Body of pancreas (tissue), 4 donors: ENCODE measurements at places on chromosomes 7 and 10.

- no peak for DNase-seq
Observed at GRCh38 chr7:57348646-57349269, 101.2 kb upstream of the ZNF716 start.

- DNase-seq = no peak
Observed at GRCh38 chr10:97762056-97762455, 9.7 kb downstream of the SFRP5 start.

GRCh38 chr10:132229834-132230556, 43.2 kb downstream of the DPYSL4 start:
- peak; percentile 13 for DNase-seq

- DNase-seq = peak; percentile 20
Observed at GRCh38 chr10:110629680-110630191, 14.4 kb upstream of the RBM20 start.

GRCh38 chr7:8500286-8500685, 66.9 kb downstream of the NXPH1 start:
- DNase-seq = no peak

DNA sequence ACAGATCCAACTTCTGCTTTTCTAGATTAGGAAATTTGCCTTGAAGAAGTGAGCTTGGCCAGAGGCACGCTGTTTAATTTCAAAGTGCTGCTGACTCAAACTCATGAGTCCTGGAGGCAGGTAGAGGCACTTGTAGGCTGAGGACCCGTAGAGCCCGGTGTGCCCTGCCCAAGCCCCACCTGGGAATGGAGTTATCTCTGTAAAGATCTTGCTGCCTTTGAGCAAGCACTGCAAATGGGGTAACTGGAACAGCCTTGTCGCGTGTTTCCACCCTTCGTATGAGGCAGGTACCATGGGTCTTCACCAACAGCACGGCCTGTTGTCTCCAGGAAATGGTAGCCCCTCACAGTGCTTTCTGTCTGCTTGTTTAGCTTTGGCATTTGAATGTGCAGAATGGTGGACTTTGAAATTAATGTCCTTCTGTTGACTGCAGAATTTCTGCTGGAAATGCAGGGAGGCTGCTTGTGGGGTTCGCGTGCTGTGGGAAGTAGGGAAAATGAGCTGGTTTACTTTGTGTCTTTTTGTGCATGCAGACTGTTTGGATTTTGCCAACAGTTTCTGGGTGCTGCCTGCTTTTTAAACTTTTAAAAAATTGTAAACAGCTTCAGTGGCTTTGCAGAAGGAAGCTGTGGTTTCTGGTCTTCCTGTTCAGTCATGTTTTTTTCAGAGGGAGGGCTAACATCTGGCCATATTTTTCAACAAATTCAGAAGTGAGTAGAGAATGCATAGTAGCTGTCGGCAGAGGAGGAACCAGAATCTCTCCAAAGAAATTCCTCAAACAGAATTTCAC, 27.2 kb downstream of the CCM2 start:
- DNase-seq = no peak

DNA sequence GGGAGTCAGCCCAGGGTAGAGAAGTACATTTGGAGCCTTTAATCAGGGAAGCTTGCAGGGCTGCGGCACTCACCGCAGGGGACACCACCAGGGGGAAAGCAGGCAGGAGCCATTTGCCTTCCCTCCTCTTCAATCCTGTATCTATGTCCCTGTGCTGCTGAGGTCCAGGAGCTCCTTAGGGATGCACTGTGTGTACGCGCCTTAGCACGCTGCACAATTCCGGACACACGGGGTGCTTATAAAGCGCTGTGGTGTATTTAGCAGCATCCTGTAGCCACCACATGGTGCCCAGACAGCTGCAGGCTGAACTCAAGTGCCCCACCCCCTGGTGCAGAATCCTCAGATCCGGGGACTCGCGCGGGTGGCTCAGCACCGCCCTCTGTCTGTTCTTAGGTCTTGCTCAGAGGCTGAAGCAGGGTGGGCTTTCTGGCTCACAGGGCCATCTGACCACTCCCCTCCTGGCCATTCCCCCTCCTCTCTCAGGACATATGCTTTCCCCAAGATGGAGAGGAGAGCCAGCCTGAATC, 421.4 kb downstream of the SDK1 start:
- peak; percentile 18 for DNase-seq

- no peak for DNase-seq
Observed at GRCh38 chr10:24397662-24398061, 188.7 kb downstream of the KIAA1217 start.

GRCh38 chr7:29641651-29642050, 78.0 kb downstream of the PRR15 start:
- no peak for DNase-seq

DNA sequence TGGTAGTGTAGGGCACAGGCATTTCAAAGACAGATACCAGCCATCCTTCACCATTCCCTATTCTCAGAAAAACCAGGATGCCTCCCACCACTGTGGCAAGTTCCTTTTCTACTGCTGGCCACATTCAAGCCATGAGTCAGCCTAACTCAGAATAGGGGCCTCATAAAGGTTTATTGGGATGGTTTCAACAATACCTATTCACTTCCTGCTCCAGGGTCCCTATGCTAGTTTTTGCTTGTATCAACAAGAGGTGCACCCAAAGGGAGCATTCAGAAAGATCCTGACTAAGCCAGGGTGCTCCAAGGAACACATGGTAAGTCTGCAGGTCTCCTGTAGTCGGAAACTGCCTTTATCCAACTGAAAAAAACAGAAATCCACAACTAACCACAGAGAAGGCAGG, 76.9 kb upstream of the EGR2 start:
- no peak for DNase-seq

GRCh38 chr10:73601486-73601921, 10.4 kb upstream of the USP54 start:
- peak; percentile 77 for DNase-seq

GRCh38 chr10:131810036-131810804, 90.6 kb upstream of the PPP2R2D start:
- DNase-seq = no peak

DNA sequence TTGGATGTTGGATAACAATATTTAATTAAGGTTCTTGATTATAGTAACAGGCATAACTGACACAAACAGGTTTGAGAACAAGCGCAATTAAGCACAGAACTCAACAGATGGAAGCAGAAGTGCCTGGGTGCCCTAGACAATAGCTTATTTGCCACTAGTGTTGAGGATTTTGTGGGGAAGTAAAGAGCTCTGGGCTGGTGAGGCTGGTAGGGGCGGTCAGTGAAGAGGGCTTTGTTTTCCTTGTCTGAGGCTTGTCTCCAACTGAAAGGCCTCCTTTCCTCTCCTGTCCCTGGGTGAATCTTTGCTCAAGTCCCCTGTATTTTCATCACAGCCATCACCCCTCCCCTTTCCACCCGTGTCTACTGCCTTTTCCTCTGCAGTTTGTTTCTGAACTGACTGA, 104.6 kb downstream of the KAT6B start:
- DNase-seq = no peak

DNA sequence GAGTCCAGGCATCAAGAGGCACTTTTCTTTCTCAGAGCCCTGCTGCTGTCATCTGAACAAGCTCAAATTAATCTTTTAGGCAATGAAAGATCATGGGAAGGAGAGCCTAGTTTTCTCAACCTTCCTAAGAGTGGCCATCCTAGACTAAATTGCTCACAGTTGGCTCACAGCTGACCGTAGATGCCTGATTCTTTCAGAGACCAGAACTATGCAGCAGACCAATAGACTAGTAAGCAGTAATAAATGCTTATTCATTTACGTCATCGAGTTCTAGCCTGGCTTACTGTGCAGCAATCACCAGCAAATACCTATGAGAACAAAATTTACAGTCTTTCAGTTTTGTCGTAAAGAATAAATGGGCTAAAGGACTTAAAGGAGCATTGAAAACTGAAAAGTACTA, 602.9 kb upstream of the GHITM start:
- no peak for DNase-seq

DNA sequence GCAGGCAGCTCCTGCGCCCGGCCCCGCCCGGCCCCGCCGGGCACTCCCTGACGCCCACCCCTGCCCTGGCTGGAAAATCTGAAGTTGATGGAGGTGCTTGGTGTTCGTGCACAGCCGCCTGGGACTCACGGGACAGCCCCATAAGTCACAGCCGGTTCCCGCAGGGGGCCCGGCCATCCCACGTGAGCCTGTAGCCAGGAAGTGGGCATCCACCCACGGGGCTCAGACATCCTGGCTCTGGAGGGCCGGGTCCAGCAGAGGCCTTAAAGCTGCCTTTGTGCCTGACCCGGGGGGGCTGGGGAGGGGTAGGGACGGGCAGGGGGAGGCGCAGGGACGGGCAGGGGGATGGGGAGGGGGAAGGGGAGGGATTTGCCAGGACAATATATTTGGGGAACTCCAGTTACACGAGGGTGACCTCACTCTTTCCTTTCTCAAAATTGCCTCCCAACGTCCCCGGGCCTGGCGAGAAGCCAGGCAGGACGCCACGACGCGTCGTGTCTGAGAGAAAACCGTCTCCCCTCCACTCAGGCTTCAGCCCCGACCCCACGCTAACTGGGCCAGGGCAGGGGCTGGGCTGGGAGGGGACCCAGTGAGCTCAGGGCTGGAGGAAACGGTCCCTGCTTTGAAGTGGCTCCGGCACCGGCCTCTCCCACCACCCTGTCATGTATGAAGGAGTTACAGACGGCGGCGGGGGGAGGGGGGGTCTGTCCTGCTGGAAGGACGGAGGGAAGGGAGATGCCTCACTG, 82.1 kb upstream of the PDGFA start:
- DNase-seq = no peak

DNA sequence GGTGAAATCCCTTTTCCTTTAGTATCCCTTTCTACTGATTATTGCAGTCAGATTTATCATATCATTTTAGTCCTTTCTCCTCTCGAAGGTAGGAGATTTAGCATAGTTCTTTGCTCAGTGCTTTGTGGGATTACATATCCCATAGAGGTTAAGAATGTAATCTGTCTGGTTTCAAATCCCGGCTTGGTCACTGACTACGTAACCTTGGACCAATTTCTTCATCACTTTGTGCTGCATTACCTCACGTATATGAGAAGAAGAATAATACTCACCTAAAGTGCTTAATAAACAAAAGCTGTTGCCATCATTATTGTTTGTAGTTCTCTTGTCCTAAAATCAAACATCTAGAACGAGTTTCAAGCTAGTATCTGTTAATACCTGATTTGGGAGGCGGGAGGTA, 74.0 kb downstream of the KMT2E start:
- no peak for DNase-seq
